ENCODE measurements at places on chromosomes 1 and 21.

- no peak for DNase-seq
Observed at GRCh38 chr1:181349512-181349911, 133.8 kb upstream of the CACNA1E start.

GRCh38 chr21:43373362-43374227 is 53.3 kb downstream of the SIK1 start:
- DNase-seq = no peak

- DNase-seq = no peak
Observed at GRCh38 chr1:97350241-97350640, 570.6 kb downstream of the DPYD start.

- DNase-seq = no peak
Observed at GRCh38 chr1:10622910-10623685, 148.3 kb downstream of the PEX14 start.

- DNase-seq = no peak
Observed at GRCh38 chr1:115677565-115677964, 35.8 kb downstream of the VANGL1 start.

DNA sequence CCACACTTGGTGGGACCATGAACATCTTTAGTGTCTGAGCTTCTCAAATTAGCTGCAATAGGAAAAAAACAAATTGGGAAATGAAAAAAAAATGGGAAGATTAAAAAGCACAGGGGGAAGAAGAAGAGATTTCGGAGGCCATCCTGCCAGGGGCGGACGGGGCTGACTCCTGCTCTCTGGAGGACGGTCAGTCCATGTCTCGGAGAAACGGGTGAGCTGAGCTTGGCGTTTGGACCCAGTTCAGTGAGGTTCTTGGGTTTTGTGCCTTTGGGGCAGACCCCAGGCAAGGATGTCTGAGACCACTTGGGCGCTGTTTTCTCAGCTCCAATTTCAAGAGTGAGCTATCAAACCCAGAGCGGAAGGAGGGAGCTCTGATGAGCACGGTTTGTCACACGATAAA is 123.9 kb downstream of the PRDM2 start:
- no peak for DNase-seq

DNA sequence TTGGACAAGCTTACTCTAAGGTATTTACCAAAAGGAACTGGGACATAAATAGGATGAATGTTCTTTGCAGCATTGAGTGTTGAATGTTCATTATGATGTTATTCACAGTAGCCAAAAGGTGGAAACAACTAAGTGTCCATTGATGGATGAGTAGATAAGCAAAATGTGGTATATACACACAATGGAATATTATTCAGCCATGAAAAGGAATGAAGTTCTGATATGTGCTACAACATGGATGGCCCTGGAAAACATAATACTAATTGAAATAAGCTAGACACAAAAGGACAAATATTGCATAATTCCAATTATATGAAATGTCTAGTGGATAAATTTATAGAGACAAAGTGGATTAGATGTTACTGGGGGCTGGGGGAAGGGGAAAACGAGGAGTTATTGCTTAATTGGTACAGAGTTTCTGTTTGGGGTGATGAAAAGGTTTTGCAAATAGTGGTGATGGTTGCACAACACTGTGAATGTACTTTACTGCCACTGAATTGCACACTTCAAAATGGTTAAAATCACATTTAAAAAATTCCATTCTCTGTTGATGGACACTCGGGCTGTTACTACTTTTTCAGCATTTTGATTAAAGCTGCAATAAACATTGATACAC is 2.9 kb downstream of the MTARC1 start:
- no peak for DNase-seq

- no peak for DNase-seq
Observed at GRCh38 chr1:47761974-47762373, 235.2 kb downstream of the TRABD2B start.

DNA sequence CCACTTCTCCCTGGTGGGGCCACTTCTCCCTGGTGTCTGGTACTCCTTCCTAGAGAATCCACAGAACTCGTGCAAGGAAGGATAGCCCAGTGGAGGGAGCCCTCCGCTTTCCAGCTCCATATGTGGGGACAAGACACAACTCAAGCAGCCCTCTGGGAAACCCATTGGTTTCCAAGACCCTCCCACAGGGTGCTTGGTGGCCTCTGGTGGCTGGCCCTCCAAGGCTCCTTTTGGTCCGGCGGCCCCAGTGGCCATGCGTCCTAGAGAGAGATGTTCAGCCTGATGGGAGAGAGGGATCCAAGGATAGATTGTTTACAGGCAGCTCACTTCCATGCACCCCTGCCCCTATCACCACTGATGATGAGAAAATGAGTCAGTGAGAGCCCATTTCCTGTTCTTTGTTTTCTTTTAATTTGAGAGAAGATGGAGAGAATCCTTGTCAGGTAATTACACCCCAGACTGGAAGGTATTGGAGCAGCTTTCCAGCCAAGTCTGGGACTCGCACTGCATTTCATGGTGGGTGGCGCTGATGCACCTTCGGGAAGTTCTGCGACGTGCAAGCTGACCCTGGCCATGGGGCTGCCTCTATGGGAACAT is 486.2 kb upstream of the VAMP3 start:
- no peak for DNase-seq

DNA sequence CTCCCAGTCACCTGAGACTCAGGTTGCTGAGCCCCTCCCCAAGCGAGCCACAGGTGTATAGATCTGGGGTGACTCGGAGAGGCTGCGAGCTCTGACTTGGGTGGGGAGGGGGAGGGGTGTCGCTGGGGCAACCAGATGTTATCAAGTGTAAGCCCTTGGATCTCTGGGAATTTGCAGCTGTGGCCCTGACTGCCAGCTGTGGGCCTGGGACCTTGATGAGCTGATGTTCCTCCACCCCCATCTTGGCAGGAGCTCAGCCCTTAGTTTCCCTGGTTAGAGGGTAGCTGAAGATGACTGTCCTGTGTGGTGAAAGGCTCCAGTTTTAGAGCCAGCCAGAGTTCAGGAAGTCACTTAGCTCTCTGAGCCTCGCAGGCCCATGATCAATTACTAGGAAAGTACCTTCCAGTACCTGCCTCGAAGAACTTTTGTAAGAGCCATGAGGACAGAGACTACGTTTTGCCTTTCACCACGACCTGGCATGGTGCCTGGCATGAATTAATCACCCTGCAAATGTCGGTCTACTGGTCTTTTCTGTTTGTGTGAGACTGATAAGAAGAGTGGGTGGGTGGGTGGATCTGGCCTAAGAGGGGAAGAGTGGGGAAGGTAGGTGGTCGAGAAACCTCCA is 55.8 kb downstream of the YARS1 start:
- no peak for DNase-seq

DNA sequence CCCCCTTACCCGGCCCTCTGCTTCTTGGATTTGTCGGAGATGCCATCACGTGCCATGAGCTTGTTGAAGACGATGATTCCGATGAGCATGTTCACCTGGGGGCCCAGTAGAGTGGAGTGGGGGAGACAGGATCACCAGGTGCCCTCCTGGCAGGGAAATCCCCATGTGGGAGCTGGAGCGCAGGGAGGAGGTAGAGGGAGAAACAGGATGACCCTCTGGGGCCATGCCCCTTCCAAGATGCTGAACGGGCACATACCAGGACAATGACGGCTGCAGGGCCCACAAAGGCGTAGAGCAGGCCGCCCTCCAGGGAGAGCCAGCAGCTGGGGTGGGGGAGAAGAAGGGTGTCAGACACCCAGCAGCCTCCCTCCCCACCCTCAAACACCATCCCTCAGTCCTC is 28.6 kb downstream of the ADGRB2 start:
- DNase-seq = no peak

GRCh38 chr1:161258439-161259344 is at the start of gene PCP4L1:
TSS of gene PCP4L1 (plus strand) at chr1:161258745. CDS start at chr1:161258975, 230 bp downstream.
- peak; percentile 5 for DNase-seq

GRCh38 chr1:6447818-6448748 is 17.9 kb downstream of the TNFRSF25 start:
- DNase-seq = no peak
